ENCODE measurements at places on chromosomes 13 and 19.

GRCh38 chr13:43274881-43275280 lies 251.5 kb downstream of the DNAJC15 start:
- DNase-seq = no peak

DNA sequence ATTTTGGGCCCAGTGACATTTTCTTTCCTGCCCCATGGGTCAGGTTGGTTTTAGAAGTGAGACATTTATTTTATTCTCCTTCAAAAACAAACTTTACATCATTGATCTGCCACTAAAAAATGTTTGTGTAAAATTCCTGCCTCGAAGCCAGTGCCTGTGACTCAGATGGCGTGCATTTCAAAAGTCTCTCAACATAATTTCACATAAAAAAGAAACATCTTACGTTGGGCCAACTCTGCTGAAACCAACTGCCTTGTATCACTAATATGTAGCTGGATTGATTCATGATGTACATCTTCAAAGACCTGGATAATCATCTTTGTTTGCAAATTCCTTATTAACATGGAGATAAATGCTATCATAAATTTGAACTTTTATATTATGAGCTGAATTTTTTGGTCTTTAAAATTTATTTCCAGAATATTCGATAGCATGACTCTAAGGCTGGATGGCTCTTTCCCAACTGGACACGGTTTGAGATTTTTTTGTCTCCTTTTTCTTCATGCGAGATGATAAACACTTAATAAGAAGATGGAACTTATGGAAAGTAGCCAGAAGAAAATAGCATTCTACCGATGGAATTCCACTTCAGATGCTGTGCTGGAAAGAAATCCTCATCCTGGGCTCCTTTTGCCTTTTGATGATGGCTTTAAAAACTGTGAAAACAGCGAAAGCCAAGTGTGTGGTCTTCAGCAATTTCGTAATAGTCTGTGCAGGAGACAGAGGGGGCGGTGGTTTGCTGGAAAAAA lies 420.5 kb downstream of the FGF9 start:
- DNase-seq = no peak

DNA sequence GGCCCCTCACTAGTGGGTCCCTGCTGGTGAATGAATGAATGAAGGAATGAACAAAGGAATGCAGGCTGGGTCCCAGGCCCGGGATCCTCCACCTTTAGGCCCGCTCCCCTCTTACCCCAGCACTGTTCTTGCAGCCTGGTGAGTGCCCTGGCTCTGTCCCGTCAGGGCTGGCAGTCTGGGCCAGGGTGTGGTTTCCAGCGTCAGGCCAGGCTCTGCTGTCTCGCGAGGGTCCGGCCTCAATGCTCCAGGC lies 317 bp downstream of the LYL1 start:
- no peak for DNase-seq

DNA sequence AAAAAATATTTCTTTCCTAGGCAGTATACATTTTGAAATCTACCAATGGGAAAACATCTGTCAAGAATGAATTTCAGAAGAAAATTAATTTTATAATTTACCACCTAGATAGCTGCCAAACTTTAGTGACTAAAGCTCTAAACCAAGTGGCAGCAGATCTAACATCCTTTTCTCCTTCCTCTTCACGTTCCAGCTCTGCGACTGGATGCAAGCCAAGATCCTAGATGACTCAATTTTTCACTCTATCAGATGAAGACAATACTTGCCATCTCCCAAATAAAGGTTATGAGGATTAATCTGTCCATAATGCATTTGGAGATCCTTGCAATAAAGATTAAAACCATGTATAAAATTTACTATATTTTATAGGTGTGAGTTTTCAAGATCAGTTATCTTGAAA lies 66.7 kb upstream of the MIR17HG start:
- no peak for DNase-seq

DNA sequence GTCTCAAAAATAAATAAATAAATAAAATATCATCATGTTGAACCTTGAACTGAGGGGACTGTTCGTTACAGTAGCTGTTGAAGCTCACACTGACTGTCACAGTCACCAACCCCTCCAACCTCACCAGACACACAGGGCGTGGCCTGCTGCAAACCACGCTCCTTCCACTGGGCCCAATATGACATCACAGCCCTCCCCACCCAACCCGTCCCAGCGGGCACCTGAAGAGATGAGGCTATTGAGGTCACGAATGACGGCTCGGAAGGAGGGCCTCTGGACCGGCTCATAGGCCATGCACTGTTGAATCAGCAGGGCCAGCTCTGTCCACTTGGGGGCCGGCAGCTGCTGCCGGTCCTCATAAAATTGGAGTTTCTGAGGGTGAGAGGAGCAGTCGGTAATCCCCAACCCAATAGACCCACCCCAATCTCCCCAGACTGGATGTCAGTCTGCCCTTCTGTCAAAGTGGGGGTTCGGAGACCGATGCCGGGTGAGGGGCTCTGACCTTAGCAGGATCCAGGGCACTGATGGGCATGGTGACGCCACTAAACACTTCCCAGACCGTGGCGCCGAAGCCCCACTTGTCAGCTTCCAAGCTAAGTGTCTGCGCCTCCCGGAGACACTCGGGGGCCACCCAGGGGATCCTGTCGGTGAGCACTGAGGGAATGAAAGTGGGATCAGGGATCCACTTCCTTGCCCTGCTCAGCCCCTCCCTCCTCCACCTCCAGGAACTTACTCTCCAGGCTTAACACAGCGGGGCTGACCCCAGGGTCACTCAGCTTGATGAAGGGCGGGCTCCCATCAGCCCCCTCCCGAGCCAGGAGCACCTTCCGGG lies 13.2 kb downstream of the JAK3 start:
- DNase-seq = no peak

DNA sequence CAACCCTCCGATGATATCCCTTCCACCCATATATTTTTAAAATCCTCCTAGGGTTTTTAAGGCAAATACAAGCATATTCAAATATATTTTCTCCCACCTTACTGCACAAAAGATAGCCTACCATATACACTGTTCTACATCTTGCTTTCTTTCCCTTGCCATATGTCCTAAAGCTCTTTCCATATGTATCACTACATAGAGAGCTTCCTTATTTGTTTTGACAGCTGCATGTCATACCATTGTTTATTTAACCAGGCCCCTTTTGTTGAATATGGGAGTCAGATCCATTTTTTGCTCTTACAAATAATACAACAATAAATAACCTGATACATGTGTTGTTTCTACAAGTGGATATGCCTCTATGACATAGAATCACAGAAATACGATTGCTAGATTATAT lies 32.8 kb upstream of the WDFY2 start:
- no peak for DNase-seq

GRCh38 chr13:114303700-114304327 lies 10.5 kb upstream of the CHAMP1 start:
- no peak for DNase-seq

- no peak for DNase-seq
These were observed 452.6 kb downstream of the DIAPH3 start for GRCh38 chr13:59710996-59711701.

DNA sequence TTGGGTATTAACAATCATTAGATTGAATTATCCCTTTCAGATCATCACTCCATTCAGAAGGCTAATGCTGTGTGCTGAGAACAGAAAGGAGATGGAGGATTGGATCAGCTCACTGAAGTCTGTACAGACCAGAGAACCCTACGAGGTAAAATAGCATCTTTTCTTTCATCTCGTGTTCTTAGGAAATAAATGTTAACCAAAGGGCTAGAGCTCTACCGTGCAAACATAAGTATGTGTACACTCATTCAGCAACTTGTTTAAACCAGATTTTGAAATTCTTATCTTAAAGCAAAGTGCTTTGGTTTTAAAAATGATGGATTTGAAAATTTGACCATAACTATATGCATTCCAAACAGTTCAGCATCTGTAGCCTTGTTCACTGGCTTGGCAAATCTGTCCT lies 106.8 kb downstream of the DGKH start:
- no peak for DNase-seq

DNA sequence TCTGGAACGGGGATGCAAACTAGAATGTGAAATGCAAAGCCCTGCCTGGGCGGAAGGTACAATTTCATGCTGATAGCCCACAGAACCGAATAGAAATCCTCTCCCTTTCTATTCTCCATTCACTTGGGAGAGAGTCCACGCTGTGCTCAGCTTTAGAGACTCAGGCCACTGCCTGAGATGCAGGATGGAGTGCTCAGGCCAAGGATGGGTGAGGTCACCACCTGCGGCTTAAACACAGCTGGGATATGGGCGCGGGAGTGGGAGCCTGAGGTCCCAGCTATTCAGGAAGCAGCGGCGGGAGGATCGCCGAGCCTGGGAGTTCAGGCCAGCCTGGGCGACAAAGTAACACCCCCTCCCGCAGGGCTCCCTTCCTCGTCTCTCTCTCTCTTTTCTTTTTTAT lies 446 bp upstream of the ZNF83 start:
- no peak for DNase-seq

GRCh38 chr19:40282920-40283319 lies 2.2 kb downstream of the AKT2 start:
- no peak for DNase-seq
